ENCODE measurements at places on chromosomes 16 and 17.

DNA sequence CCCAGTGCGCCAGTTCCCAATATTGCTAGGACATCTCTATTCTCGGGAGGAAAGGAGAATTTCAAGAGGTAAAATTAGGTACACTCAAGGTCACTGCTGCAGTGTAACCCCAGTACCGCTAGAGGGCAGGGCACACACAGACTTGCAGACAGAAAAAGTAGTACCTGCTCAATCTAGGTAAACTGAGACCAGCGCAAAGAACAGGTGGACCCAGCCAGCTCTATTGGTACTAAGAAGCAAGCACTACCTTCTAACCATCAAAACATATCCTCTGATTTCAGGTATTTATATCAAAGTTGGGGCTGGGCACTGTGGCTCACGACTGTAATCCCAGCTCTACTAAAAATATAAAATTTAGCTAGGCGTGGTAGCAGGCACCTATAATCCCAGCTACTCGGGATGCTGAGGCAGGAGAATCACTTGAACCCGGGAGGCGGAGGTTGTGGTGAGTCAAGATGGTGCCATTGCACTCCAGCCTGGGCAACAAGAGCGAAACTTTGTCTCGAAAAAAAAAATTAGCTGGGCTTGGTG is 3.6 kb upstream of the WDR81 start:
- DNase-seq, result peak; percentile 64

DNA sequence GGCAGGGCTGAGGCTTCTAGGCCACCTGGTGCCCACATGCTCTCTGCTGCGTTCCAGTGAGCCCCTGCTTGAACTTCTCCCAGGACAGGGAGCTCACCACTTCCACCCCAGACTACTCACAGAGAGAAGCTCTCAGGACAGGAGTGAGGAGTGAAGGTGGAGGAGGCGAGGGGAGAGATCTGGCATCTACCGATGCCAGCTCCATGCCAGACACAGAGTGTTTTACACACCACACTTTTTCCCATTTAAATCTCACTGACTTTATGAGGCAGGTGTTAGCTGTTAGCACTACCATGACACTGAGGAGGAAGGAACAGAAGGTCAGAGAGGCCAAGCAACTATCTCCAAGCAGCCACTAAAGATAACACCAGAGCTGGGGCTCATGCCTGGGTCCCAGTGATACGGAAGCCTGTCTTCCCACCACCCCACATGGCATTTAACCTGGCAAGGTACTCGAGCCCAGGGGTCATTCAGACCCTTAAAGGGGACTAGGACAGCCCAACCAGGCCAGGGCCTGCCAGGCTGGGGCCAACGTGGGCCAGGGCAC is 6.8 kb downstream of the FAM83G start:
- DNase-seq, result no peak

GRCh38 chr17:41966463-41967140 is at the start of gene CNP:
Gene CNP (plus strand): TSS chr17:41966795. CDS start chr17:41966885, 90 bp downstream.
- DNase-seq, result peak; percentile 92

DNA sequence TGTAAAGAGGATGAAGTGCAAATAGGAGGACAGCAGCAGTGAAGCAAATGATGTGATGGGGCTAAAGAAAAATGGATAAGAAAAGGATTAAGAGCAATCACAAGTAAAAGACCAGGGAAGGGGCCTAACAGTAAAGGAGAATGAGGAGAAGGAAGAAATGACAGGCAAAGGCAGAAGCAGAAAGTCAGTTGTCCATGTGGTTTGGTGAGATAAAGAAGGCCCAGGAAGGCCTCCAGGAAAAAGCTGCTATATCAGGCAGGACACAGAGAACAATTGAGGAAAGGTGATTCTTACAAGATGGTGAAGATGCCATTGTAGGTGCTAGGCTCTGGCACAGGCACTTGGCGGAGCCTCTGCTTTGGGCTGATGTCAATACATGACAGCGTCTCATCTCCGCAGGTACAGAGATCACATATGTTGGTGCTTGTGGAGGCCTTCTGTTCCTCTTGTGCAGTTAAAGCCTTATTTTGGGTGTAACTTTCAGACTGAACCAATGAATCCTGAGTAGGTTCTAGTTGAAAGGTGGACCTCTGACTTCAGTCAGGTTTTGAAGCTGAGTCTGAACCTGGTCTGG is 18.1 kb downstream of the RDM1 start:
- DNase-seq, result no peak

GRCh38 chr17:80473701-80474100 is 2.7 kb downstream of the NPTX1 start:
- DNase-seq, result no peak

- DNase-seq, result no peak
Observed at GRCh38 chr16:80147026-80147655, 393.7 kb upstream of the DYNLRB2 start.

- DNase-seq, result peak; percentile 40
Observed at GRCh38 chr16:50709061-50709684, 15.8 kb downstream of the NOD2 start.

DNA sequence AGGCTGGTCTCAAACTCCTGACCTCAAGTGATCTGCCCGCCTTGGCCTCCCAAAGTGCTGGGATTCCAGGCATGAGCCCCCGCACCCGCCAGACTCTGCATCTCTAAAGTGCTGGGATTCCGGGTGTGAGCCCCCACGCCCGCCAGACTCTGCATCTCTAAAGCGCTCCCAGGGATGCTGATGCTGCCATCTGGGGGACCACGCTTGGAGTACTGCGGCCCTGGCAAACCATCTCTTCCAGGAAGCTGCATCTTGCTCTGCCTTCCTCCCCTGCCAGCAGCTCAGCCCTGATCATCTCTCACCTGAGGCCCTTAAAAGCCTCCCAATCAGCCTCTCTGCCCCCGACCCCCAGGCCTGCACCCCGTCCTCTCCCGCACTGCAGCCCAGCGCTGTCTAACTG is 4.1 kb downstream of the CEP295NL start:
- no peak for DNase-seq

DNA sequence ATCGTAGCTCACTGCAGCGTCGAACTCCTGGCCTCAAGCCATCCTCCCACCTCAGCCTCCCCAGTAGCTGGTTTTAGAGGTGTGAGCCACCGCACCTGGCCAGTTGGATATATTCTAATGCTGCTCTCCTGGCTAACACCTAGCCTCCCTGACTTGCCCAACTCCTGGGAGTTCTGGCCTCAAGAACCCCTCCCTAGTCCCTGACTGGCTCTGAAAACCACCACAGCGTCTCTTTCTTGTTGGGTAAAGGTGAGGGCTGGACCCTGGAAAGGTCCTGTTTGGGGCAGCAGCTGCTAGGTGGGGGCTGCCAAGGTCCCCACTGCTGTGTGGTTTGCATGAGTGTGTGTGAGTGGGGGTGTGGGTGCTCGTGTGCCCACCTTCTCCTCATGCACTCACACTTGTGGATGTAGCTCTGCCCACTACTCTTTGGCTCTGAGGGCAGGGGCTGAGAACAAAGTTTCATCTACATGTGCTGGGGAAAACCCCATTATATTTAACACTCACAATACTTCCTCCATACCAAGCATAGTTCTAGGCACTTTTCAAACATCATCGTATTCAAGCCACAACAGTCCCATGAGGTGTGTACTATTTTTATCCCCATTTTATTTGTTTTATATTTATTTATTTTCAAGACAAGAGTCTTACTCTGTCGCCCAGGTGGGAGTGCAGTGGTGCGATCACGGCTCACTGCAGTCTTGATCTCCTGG is 7.1 kb upstream of the SPNS3 start:
- no peak for DNase-seq

GRCh38 chr17:60332574-60332973 is 59.4 kb downstream of the USP32 start:
- no peak for DNase-seq

GRCh38 chr17:20072692-20072992 is 63.5 kb downstream of the SPECC1 start:
- no peak for DNase-seq

DNA sequence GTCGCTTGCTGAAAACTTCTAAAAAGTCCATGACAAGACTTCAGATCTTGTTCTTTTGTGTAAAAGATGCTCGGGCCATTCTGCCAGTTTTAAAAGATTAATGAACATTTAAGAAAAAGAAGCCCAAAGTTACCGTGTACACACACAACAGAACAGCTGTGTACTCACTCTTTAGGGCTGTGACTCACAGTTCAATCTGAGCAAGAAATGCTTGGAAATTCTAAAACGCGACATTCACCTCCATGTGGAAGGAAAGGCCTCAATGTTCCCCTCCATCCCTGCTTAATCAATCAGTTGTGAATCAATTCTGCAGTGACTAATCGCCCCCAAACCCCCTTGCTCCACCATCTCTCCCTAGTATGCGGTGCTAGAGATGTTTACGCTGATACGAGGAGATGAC is 609.9 kb upstream of the SALL1 start:
- DNase-seq, result no peak

DNA sequence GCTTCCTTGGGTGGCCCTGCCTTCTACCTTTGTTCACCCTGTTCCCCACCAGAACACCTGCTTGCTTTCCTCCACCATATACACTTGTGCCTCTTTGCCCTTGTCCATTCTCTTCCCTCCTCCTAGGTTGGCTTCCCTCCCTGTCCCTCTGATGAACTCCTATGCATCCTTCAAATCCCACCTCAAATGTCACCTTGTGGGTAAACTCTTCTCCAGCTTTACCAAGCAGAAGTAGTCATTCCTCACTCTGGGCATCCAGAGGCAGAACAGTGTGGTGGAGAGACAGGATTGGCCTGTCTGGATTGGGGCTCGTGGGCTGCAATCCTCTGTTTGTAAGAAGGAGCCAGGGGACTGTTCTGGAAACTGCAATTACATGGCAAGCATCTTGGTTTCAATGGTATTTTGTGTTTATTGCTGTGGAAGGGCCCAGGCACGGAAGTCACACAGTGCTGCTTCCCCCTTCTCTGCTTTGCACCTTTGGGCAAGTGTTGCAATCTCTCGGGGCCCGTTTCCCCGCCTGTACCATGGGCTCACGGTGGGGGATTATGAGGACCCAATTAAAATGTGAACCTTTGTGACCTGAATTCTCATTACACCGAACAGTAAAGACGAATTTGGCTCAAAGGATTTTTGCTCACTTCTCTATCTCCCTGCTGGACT is 21.9 kb upstream of the NXPH3 start:
- DNase-seq, result no peak

DNA sequence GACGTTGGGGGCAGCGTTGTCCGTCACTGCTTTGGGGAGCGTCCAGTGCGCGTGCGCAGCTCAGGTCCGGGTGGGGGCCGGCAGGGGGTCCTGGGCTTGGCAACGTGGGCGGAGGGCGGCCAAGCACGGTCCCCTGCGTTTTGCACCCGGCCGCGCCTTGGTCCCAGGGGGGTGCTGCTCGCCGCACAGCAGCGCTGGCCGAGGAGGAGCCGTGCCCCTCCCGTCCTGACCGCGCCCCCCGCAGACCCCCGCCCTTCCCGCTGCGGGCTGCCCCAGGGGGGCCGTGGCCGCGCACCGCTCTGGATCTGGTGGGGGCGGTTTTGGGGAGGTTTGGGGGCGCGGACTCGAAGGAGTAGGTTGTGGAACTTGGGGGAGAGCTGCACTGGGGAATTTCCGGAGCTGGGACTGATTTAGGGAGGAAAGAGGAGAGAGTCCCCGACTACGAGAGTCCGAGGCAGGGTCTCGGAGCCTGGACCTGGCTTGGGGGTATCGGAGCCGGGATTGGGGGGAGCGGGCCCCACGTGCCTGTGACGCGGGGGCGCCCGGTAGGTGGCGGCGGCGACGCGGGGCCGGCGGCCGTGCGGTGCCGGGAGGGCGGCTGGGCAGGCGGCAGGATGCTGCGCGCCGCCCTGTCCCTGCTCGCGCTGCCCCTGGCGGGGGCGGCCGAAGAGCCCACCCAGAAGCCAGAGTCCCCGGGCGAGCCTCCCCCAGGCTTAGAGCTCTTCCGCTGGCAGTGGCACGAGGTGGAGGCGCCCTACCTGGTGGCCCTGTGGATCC is at the start of gene SLC9A5:
Gene SLC9A5 (plus strand): TSS at position 579 of the 777 bp plus-strand sequence. CDS start 36 bp downstream, at position 615.
- DNase-seq, result peak; percentile 27

DNA sequence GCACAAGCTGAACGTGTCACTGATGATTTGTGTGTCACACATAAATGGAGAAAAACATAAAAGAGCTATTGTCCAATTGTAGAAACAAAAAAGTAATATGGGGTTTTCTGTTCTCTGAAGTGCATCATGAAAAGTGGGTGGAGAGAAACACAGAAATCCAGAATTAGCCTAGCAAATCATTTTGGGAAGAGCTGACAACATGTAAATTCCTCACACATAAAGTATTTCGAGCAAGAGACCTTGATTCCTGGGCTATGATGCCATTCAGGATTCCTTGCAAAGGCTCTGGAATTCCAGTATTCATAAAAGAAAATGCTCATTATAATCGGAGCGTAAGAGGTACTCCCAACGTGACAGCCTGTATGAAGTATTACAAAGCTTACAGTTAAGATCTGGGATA is 1.1 kb downstream of the DCUN1D3 start:
- no peak for DNase-seq

Measured in CD4-positive, alpha-beta T cell treated with Interleukin-1 beta for 1 hour (primary cell).